Activated gamma-delta T cell (primary cell): ENCODE measurements at places on chromosomes 12 and 14.
A peak's percentile ranks its signal among the peaks of the same experiment; 100 is the strongest.

DNA sequence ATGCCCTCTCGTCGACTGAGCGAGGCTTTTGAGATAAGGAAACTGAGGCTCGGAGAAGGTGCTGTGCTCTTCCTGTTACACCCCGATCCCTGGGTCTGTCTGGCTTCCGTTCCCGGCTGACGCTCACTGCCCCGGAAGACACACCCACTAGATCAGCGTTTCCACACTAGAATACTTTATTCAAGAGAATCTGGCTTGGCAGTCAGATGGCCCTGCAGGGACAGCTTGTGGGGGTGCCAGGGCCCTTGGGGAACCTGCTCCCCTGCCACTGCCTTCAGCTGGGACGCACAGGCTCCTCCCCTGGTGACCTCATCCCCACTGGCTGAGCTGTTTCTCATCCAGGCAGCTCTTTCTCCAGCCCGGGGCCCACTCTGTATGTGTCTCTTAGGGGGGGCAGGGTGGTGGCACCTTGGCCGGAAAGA is 13.7 kb downstream of the PGF start:
- no peak for DNase-seq

DNA sequence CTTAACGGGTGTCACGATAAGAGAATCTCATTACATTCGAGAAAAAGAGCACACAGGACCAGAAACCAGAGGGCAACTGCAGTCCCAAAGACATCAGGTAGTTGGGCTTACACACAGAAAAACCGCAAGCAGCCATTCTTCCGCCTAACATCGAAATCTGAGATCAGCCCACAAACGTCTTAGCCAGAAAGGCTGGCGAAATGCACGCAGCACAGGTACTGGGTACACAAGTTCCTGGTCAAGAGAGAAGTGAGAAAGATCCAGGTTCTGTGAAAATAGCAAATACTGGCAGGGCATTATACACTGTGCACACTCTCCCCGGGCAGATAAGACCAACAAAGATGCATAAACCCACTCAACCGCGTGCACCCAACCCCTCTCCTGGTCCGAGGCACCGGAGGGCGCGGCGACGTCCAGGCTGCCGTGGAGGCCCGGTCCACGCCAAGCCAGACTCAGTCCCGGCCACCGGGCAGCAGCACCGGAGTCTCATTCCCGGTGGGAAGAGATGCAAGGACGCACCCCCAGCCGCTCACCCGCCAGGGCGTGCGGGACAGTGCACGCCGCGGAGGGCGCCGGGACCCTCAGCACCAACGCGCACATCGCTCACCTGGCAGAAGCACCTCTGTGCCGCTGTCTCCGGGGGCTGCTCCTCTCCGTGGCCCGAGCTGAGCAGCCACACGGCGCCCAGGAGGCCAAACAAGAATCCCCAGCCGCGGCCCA is 437 bp downstream of the ERO1A start:
- no peak for DNase-seq

DNA sequence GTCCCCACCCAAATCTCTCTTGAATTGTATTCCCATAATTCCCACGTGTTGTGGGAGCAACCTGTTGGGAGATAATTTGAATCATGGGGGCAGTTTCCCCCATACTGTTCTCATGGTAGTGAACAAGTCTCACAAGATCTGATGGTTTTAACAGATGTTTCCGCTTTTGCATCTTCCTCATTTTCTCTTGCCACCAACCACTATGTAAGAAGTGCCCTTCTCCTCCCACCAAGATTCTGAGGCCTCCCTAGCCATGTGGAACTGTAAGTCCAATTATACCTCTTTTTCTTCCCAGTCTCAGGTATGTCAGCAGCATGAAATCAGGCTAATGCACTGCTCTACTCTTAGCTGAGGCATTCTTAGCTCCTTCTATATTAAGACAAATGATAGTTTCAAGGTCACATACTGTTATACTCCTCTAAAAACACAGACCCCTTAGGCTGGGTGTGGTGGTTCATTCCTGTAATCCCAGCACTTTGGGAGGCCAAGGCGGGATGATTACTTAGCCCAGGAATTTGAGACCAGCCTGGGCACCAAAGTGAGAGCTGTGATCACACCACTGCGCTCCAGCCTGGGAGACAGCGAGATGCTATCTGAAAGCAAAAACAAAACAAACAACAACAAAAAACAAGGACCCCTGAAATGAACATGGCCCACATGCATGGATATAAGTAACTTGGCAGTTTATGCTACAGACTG is 3.6 kb downstream of the SCAF11 start:
- DNase-seq, result no peak

GRCh38 chr12:93847517-93848474 is 170.6 kb downstream of the CRADD start:
- no peak for DNase-seq

- DNase-seq, result no peak
Observed at GRCh38 chr14:95255013-95255412, 64.7 kb downstream of the CLMN start.

- DNase-seq, result no peak
Observed at GRCh38 chr14:83257466-83258439, 1724.1 kb upstream of the SEL1L start.

- no peak for DNase-seq
Observed at GRCh38 chr12:71686658-71687025, 760 bp downstream of the TMEM19 start.

DNA sequence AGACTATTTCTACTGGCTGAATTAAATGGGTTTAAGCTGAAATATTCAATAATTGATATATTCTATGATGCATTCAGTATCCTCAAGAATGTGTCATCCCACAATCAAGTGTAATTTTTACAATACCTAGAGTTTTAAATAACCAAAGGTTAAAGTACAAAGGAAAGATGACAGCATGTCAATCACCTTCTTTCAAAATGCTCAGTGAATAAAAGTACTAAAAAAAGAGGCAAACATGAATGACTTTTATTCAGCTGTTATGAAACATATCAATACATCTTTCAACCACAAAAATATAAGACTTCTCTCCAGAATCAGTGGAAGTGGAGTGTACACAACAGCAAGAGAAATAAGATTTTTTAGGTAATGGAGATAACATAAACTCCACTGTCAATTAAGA is 72.0 kb downstream of the NELL2 start:
- no peak for DNase-seq

DNA sequence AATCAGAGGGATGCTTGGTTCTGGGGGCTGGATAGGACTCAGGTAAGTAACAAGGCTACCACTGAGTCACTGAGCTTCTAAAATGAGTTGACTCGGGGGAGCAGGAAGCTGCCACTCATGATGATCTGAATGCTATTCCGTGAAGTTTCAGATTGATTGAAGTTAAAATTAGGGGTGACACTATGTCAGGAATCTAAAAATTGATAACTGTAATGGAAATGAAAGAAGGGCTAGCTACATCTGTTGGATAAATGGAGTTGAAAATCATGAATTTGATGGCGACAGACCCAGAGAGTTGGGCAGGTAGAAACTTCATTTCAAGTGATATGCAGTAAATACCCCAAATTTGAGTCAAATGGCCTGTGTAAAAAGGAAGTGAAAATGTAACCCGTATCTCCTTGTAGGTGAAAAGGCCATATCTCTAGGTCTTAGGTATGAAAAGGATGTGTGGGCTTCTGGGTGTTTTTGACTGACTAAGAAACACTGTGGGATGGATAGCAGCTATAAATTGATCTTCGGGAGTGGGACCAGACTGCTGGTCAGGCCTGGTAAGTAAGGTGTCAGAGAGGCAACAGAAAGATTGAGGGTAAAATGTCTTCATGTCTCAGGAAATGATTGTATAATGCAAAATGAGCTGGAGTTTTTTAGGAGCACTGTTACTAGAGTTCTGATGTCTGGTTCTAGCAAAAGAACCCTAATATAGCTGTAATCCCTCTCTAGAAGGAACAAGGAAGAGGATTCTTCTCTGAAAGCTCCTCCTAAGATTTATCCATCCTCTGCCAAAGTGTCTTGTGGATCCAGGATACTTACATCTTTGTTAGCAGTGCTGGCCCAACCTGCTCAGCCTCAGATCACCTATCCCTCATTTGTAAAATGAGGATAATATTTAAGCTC is 57.3 kb downstream of the DAD1 start:
- no peak for DNase-seq

DNA sequence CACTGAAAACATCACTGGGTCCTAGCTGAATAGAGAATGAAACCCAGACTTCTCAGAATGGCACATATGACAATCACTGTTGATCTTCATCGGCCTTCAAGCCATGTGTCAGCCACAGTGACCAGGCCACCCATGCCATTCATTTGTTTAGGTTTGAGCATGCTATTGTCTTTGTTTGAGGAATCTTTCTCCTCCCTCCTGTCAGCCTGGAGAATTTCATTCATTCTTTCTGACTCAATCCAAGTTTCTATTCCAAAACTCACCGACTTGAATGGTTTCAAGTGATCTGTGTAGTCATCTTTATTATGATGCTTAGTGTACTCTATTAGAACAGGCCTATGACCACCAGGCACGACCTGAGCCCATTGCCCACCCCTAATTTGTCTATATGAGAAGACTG is 106.3 kb downstream of the ETNK1 start:
- no peak for DNase-seq

DNA sequence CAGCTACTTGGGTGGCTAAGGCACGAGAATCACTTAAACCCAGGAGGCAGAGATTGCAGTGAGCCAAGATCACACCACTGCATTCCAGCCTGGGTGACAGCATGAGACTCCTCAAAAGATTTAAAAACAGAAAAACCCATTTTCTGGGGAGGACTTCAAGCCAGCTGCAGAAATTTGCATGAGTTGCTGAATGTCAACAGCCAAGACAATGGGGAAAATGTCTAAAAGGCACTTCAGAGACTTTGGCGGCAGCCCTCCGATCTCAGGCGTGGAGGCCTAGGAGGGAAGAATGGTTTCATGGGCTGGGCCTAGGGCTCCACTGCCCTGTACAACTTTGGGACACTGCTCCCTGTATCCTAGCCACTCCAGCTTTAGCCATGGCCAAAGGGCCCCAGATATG is 177.8 kb upstream of the C14orf180 start:
- no peak for DNase-seq

DNA sequence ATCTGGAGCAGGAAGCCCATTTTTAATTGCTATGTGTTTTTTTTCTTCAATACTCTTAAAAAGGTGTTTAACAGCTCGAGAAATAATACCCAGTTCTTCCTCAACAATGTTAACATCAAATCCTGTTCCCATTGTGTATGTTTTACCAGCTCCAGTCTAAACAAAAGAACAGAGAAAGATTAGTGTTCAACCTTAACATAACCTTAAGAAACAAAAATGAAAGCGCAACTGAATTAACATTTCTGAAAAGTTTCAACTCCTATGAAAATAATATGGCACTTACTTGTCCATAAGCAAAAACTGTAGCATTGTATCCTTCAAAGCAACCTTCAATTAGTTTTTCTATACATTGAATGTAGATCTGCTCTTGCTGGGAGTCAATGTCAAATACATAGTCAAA is 73.2 kb downstream of the KIF21A start:
- DNase-seq, result no peak

GRCh38 chr12:33795536-33795935 is 226.8 kb upstream of the ALG10 start:
- no peak for DNase-seq

DNA sequence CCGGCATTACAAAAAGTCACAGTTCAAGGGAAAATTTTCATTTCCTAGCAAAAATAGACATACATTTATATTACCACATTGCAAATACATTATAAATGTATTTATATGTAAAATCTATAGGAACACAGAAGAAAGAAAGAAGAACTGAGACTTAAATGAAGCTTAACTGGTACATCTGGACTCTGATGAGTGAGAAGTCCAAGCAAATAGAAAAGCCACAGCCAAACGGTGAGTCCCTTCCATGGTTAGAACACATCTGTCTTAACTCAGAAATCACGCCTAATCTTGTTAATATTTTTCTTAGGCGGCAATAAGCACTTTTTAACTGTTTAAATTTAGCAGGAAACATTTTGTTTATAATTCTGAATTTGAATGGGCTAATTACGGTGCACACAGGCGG is 9.4 kb upstream of the KLRB1 start:
- no peak for DNase-seq

GRCh38 chr12:118135788-118136558 is at the start of gene PEBP1:
Gene PEBP1 (plus strand): TSS chr12:118136124. CDS start chr12:118136210, 86 bp downstream.
- peak; percentile 88 for DNase-seq

DNA sequence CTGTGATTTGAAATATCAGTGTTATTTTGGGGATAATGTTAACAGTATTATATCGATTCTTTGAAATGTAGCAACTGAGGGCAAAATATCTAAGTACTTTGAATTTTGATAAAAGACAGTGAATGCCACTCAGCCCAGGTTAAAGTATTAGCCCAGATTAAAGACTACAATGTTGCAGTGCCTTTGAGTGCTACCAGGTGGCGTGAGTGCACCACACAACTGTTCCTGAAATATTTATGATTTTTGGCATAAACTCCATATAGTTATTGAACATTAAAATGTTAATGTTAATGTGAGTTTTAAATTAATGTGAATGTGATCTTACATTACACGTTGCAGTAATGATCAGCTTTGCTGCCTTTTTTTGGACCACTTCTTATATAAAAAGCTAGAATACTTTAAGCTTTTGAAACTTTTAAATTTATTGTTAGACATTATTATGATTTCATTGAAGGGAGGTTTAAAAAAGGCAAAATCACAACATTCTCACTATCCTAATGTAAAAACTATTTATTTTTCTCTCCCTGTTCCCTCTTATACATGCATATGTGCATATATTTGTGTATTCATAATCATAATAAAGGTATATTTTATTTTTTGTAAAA is 22.5 kb downstream of the MRPS35 start:
- no peak for DNase-seq

- no peak for DNase-seq
Observed at GRCh38 chr12:32450363-32450762, 51.0 kb downstream of the FGD4 start.
